ENCODE measurements at places on chromosomes 13 and 19.

- DNase-seq = no peak
Measured at GRCh38 chr19:34189199-34189916, 17.1 kb downstream of the LSM14A start.

- no peak for DNase-seq
Measured at GRCh38 chr19:17116996-17117702, 41.6 kb downstream of the MYO9B start.

DNA sequence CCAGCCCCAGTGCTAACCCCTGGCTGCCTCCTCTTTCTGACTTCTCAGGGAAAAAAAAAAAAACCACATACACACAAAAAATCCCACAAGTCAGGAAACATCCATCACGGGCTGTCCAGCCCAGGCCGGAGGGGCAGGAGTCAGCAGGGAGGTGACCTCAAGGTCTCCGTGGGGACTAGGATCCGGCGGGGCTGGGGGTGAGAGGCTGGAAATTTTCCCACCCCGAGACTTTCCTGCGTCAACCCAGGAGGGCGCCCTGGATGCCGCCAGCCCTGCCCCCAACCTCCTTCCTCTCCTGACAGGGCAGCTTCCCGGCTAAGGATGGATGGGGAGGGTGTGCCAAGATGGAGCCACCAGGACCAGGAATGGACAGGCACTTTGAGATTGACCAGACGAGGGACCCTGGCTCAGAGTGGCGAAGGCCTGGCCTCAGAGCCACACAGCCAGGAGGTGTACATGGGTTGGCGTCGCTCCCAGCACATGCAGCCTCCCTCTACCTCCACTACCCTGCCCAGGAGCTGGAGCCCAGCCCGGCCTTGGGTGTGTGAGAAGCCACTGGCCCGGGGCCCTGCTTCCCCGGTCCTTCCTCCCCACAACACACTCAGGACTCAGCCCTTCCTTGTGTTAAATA is 33.3 kb downstream of the BLOC1S3 start:
- DNase-seq = peak; percentile 2

DNA sequence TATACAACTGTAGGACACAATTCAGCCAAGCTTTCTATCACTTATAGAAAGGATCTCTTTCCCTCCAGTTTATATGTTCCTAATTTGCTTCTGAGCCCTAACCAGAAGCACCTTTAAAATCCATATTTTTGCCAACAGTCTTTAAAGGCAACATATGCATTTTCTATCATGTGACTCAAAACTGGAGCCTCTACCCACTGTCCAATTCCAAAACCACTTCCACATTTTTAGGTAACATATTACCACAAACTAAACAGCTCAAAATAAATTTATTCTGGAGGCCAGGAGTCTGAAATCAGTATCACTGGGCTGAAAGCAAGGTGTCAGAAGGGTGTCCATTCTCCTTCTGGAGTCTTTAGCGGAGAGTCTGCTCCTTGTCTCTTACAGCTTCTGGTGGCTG is 15.9 kb upstream of the EFNB2 start:
- DNase-seq = no peak

- no peak for DNase-seq
Measured at GRCh38 chr13:86572115-86572514, 772.9 kb upstream of the SLITRK6 start.

DNA sequence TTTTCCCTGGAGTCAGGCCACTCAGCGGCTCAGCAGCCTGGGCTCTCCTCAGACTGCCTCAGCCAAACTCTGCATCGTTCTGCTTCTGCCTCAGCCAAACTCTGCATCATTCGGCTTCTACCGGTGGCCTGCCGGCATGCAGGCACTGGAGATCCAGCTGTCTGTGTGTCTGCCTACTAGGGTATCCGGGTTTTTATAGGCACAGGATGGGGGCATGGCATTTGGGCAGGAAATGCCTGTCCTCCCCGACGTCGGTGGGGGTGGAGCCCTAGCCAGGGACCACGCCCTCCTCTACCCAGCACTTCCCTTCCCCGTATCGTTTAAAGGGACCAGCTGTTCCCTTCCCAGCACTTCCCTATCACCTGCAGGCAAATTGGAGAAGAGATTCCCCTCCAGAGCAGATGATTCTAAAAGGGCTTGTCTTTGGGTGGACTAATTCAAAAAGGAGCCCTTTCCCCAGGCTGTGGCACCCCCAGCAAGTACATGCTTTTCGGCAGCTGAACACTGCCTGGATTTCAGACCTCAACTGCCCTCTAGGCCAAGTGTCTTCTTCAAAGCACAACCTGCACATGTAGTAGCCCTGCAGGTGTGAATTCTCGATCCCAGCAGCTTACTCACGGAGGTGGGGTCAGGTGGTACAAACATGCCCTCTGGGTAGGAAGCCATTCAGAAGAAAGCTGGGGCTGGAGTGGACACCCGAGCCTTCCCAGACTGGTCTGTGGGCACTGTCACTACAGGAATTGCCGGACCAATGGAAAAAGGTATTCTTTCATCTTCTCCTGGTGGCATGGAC is 25.4 kb upstream of the GPR12 start:
- DNase-seq = no peak

DNA sequence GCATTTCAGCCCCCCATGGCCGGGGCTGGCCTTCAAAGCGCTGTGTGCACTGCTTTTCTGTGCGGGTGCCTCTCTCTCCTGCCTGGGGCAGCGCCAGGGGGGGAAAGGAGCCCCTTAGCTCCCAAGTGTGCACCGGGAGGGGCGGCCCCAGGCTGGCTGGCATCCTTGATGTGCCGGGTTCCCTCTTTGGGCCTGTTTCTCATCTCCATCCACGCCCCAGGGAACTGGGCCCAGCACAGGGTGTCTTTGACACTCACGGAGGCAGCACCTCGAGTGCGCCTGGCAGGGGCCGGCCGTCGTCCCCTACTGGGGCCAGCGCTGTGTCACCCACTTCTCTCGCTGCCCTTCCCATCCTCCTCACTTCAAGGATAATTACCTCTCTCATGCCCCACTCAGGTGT is 324.3 kb downstream of the TEX29 start:
- DNase-seq = no peak

DNA sequence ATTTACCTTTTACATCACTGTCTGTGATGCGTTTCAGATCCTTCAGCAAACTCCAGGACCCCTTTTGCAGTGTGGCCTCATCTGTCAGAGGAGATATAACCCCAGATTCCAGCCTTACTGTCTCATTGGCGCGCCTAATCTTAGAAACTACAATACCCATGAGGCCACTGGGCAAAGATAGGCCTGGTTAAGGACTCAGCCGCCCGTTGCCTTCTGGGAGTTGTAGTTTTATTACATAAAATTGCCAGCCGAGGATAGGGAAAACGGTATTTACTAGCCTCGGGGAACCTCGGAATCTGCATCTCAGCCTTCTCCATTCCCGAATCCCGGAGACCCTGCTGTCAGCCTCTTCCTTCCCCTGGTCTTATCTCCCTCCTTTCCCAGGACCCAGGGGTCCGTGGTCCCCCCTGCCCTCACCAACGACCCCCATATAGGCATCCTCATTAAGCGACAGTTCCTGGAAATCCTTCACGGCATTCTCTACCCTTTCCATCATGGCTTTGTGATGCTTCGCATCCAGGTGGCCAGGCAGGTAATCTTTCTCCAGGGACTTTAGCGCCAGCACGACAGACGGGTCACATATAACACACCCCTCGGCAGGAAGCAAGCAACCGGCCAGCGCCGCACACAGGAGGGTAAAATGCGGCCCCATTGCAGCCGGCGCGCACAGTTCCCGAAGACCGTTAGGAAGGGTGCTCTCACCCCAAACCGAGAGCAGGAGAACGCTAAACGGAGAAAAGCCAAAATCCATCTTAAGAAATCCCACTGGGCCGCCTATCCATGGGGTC is 1.3 kb downstream of the IZUMO1 start:
- peak; percentile 78 for DNase-seq

DNA sequence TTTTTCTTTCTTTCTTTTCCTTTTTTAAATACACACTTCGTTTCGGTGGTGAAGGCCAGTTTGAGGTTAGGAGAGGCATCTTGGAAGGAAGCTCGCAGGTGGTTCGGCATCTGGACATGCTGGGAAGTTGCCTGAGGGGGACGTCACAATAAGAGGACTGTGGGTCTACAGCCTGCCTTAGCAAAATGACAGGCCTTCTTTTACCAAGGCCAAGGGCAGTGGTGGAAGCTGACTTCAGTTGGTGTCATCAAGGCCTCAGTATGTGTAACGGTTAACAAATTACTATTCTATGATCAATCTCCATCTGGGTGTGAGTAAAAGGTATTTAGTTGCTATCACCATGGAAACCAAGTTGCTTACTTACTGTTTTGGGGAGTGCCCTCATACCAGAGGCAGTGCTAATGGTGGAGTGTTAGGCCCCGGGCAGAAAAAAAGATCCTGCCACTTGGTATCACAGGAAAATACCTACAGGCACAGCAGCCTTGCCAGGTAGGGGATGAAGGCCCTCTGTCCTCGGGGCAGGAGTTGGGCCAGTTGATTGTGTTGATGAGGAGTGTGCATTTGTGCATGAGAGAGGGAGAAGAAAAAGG is 10.3 kb downstream of the ACTN4 start:
- peak; percentile 43 for DNase-seq

DNA sequence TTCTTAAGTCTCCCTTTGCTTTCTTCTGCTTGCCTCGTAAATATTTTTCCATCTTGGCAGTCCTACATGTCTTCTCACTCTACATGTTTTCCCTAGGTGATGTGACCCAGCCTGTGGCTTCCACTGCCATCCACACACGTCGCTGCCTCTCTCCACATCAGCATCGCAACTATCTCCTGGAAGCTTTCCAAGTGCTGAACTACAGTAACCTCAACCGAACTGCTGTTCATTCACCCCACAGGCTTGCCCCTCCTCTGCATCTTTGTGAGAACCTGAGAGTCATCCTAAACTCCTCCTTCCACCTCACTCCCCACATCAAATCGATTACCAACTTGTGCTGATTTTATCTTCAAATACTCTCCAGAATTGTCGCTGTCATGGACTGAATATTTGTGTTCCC is 41.2 kb upstream of the USPL1 start:
- no peak for DNase-seq

DNA sequence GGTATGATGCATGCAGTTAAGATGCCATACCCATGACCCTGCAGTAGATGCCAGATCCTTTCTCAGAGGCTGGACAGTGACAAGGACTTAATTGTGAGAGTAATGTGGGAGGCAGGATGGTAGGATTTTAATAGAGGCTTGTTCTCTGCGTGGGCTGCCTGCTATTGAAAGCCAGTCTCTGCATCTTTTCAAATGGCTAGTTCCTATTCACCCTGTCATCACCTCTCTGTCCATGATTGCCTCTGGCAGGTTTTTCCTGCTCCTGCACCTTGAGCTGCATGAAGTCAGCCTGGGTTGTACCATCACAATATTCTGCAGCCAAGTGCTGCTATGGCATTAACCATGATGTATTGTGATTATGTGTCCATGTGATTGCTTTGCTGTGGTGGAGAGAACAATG is 440.5 kb downstream of the ITGBL1 start:
- DNase-seq = no peak

DNA sequence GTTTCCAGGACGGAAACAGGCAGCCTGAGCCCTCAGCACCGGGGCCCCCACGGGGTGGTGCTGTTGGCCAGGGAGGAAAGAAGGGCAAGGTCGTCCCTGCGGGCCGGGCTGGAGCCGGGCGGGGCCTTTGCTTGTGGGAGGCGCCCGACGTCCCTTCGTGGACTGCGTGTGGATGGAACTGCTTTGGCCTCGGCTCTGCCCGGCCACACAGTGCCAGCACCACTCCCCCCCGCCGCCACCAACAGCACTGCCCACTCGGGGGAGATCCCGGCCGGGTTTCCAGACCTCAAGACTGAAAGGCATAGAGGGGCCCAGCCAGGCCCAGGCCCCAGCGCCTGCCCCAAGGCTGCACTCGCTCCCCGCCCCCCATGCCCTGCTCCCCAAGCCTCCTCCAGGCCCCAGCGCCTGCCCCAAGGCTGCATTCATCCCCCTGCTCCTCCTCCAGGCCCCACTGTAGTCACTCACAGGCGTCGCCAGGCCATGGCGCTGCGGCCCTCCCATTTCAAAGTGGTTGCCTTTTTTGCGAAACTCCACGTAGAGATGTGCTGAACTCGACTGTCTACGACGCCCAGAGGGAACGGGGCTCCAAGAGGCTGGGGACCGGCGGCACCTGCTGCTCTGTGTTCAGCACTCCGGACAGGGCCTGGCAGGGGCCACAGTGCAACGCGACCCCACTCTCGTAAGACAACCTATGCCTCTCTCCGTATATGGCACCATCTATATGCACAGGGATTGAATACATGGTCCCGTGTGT is 22.5 kb downstream of the C13orf46 start:
- peak; percentile 93 for DNase-seq

- DNase-seq = no peak
Measured at GRCh38 chr19:40054632-40055031, 1.4 kb downstream of the ZNF780B start.

GRCh38 chr13:59203855-59204254 is 959.9 kb downstream of the DIAPH3 start:
- DNase-seq = no peak

DNA sequence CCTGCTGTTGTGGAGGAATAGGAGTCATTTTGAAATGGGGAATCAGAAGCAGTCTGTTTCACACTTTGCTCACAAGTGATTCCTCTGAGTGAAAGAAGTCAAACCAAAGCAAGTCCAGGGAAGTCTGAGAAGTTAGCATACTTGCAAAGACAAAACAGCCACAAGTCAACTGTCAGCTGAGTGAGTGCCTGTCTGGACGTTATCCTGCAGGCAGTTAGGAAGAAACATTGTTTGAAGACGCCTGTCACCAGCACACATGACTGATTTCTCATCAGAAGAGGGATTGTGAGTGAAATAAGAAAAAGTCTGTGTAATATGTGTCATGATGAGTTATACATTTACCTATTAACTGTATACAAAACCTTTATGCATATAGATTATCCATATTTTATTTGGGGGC is 153.5 kb downstream of the KCNRG start:
- no peak for DNase-seq

GRCh38 chr13:28173793-28174192 is 35.4 kb downstream of the PAN3 start:
- no peak for DNase-seq

- DNase-seq = no peak
Measured at GRCh38 chr19:33529094-33529676, 7.6 kb upstream of the PEPD start.

DNA sequence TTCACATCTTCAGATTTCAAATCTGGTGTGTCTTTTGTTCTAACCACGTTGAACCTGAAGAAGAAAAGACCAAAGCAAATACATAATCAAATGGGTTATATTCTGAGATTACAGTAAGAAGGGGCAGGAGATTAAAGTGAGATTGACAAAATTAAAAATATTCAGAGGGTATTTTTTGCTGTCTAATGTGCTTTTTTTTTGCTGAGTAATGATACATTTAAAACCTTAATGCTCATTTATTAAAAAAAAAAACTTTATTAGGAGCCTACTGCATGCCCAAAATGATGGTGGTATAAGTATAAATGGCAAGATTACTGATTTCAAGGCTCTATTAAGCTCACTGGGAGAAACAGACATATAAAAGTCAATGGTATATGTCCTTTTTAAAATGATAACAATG is 459.4 kb downstream of the FGF9 start:
- no peak for DNase-seq

GRCh38 chr19:3196064-3196932 is 10.6 kb downstream of the NCLN start:
- DNase-seq = no peak

- DNase-seq = no peak
Measured at GRCh38 chr19:6866741-6867151, 20.6 kb upstream of the ADGRE1 start.
